ENCODE measurements at places on chromosomes 6 and 20. TPM values are rescaled to one million over a fixed set of nuclear protein-coding genes. Genes with fewer than 3 reads are reported as not detected.

The LY6G6F gene
- total RNA-seq = not detected

The COL9A3 gene
- total RNA-seq = 0.55 TPM

The MEI4 gene
- total RNA-seq = not detected

The NKX2-2 gene
- total RNA-seq = not detected

The TAGAP gene
- total RNA-seq = not detected

The SMPDL3A gene
- 4.4 TPM for total RNA-seq

The ESR1 gene
- 0.02 TPM for total RNA-seq
